ENCODE measurements at places on chromosomes 4 and X. TPM values are rescaled to one million over a fixed set of nuclear protein-coding genes. Genes with fewer than 3 reads are reported as not detected.

CT47B1 gene
- total RNA-seq: not detected

SYTL5 gene
- 0.04 TPM for total RNA-seq

FGG gene
- not detected for total RNA-seq

ADGRL3 gene
- total RNA-seq: 0.60 TPM

SSX1 gene
- not detected for total RNA-seq

UPF3B gene
- total RNA-seq: 5.5 TPM

SULT1E1 gene
- total RNA-seq: 3.7 TPM

TRPC5OS gene
- total RNA-seq: not detected

CAMK2D gene
- 20.4 TPM for total RNA-seq

PF4V1 gene
- total RNA-seq: not detected

NPY2R gene
- not detected for total RNA-seq

OTUD4 gene
- total RNA-seq: 33.7 TPM

Data from foreskin keratinocyte (primary cell).